ENCODE measurements at places on chromosomes 16 and 17. TPM values are rescaled to one million over a fixed set of nuclear protein-coding genes. Genes with fewer than 3 reads are reported as not detected.

DNA sequence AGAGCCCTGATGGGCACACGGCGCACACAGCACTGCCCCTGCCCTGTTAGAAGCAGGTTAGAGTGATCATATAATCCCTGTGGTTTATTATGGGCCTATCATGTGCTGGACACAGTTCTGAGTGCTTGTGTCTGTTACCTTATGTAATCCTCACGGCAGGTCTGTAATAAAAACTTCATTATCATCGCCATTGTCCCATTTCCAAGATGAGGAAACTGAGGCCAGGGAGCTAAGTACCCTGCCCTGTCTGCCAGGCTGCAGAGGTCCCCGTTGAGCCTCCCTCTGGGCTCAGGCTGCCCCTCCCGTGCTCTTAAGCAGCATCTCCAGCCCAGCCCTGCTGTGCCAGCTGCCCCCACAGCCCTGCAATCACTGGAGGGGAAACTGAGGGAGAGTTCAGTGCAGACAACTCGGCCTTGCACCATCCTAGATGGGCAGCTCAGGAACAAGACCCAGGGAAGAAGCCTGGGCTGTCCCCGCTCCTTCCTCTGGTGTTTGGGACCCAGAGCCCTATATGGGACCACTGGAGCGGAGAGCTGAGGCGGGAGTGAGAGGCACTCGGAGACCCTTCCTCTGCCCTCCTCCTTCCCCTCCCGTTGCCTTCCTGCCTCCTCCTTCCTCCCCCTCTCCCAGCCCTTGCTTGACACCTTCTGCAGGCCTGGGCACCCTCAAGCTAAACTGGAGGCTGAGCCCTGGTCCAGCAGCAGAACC is 42.0 kb downstream of the WNT3 start:
- no peak for DNase-seq

Gene RSPRY1
- 27.6 TPM for total RNA-seq

- DNase-seq, result no peak
Measured at GRCh38 chr16:35750157-35750689, 2290.8 kb downstream of the TP53TG3F start.

Gene ZNF232
- 2.5 TPM for total RNA-seq

DNA sequence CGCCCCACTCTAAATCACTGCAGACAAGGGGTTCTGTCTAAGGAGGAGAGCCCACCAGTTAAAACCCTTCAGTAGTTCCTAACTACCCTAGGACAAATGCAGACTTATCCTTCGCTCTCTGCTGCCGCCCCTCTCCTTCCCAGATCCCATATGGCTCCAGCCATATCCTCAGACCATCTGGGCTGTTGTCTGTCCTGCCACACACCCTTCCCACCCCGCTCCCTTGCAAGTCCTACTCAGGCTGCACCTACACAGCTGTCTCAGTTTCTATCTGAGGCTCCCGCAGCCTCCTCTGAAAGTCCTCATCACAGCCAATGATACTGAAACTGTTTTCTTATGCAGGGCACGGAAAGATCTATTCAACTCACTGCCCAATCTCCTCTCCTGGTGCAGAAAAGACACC is 720 bp upstream of the BCKDK start:
- DNase-seq, result no peak

DNA sequence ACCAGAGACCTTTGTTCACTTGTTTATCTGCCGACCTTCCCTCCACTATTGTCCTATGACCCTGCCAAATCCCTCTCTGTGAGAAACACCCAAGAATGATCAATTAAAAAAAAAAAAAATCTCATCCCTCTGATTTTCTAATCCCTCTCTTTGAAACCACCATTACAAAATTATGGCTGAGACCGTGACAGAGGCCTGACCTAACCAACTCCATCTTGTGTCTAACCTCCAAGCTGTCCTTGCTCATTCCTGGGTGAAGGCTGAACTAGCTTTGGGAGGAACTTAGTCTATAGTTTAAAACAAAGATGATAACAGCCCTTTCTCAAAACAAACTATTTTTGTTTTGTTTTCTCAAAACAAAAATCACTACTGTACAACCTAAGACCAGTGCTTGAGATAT is 474.5 kb downstream of the TMEM114 start:
- no peak for DNase-seq

- no peak for DNase-seq
Measured at GRCh38 chr17:63991611-63992010, 6.5 kb upstream of the PRR29 start.

Gene ZPBP2
- not detected for total RNA-seq

Gene SLC35B1
- 29.8 TPM for total RNA-seq

DNA sequence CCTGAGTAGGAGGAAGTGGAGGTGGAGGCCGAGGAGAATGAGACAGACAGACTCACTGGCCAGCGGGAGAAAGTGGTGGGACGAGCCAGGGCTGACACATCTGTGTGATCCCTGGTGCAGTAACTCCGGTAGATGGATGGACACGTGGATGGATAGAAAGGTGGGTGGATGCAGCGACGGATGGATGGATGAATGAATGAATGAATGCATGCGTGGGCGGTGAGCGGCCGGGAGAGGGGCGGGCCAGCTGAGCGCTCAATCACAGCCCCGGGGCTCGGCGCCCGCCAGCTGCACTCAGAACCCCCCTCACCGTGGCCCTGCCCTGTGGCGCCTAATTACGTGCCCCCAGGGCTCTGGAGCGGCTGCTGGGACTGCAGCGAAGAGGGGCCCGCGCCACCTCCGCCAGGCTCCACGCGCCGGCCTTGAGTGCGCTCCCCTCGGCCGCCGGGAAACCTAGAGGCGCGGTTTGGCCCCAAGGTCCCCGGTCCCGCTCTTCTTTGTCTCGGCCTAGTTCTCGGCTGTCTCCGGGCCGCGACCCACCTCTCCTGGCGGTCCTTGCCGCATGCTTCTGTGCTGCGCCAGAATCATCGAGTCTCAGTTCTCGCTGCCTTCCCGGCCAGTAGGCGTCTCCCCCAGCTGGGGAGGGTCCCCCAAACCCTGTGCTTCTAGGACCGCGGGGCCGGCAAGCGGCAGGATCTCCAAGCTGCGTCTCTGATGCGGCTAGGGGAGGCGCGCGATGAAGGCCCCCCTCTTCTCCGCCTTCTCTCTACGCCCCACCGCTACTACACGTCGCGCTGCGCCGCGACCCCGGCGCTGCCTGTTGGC is 41.0 kb downstream of the RAI1 start:
- no peak for DNase-seq
